T47D (cell line): ENCODE measurements at places on chromosomes 12 and 14.

DNA sequence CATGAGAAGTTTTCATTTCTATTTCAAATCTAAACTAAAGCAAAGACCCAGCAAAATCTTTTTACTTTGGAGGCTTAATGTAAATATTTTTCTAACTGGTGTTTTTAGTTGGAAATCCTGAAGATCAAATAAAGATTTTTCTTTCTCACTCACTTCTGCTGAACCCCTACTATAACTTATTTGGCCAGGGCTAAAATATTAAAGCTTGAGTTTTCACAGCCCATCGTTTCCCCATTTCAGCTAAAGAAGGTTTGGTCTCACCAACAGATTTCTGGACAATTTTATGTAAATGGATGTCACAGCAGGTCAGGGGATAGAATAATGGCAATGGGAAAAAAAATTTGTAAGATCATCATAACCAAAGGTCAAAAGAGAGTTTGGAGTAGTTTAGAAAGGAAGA is 92.7 kb upstream of the DCN start:
- DNase-seq, result no peak

DNA sequence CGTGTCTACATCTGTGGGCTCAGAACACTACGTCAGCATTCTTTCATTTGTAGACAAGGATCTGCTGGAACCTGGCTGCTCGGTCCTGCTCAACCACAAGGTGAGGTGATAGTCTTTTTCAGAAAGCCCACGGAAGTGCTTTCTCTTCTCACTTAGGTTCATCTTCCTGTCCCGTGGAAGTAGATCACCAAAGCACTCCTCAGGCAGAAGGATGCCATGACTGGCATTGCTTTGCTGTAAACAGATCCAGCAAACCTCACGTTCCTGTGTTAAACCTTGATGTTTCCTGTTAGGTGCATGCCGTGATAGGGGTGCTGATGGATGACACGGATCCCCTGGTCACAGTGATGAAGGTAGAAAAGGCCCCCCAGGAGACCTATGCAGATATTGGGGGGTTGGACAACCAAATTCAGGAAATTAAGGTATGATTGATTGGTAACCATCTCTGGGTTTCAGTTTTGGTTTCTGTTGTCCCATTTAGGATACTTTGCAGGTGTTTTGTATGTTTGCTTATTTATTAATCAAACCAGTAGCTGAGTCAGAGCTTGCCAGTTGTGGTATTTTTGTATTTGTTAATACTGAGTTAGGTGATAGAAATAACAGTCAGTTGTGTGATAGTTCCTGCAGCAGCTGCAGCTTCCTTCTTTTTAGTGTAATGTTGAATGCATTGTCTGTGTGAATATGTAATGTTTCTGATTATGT is 7.5 kb downstream of the PSMC1 start:
- DNase-seq, result no peak

DNA sequence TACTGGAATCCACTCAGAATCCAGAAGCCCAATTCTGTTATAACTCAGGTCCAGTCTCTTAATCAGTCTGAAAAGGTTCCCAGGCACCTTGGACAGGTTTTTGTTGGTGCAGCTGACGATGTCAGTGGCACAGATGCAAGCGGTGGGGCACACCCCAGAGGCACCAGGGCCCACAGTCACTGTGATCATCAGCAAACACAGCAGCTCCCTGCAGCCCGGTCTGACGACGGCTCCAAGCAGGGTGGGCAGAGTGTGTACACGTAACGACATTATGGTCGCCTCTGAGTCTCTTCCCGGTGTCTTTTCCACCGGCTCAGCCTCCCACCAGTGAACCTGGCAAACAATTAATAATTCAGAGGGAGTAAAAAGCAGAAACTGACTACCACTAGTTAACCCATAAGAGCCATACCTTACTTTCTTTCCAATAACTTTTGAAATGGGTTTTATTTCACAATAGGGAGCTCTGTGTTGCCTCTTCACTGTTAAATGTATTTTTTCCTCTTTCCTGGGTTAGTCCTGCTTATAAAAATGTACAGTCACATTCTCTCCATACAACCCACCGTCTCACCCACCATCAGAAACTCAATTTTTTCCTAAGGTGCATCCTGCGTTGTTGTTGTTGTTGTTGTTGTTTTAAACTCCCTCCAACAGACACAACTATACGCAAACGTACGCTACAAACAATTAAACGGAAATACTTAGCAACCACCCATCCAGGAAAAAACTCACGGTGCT is 521 bp upstream of the PCED1B start:
- DNase-seq, result no peak

DNA sequence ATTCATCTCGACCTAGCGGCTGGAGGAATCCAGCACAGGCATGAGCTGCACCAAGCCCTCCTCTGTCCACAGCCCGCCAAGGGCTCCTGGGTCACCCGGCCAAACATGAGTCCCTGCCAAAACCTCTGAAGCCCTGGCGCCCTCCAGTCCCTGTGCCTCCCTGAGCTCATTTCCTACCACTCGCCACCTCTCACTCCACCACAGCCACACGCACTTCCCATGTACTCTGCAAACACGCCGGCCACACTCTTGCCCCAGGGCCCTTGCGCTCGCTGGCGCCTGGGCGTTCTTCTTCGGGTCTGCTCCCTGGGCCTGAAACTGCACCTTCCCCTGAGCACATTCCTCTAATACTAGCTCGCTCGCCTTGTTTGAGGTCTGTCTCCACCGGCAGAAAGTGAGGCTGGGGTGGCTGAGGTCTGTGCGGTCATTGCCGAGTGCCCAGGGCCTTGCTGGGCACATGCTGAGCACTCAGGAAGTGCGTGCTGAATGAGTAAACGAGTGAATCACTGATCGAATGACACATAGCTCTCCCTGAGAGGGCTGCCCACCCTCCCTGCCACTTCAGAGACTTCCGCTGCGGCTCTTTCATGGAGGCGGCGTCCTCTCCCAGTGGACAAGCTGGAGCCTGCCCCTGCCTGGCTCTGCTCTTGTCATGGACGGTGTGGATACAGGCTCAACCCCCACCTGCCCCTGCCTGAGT is 33.7 kb upstream of the DLK1 start:
- no peak for DNase-seq

DNA sequence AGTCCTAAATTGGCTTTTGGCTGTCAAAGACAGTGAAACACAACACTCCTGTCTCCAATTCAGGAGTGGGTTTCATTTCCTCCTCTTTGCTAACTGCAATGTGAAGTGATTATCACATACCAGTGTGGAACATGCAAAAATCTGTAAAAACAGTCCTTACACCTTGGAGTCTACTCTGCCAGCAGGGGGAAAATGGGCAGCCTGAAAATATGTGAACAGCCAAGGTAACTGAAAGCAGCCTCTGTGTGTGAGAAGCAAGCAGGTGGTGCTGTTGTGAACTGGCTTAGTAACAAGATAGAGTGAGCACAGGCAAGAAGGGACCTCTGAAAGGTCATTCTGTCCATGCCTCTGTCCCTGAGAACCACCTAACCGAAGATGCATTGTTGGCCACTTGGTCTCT is 6.0 kb downstream of the PRMT8 start:
- DNase-seq, result peak; percentile 49

- no peak for DNase-seq
These were observed 207.9 kb upstream of the BCL2L14 start for GRCh38 chr12:11862798-11863197.

GRCh38 chr12:120905856-120906384 is 1.8 kb upstream of the SPPL3 start:
- peak; percentile 35 for DNase-seq

GRCh38 chr14:51297066-51297465 is 57.0 kb downstream of the TMX1 start:
- DNase-seq, result no peak

- DNase-seq, result no peak
These were observed 420.1 kb downstream of the FUT8 start for GRCh38 chr14:65832431-65833266.

- DNase-seq, result no peak
These were observed 58.9 kb downstream of the DDX51 start for GRCh38 chr12:132085291-132085635.

DNA sequence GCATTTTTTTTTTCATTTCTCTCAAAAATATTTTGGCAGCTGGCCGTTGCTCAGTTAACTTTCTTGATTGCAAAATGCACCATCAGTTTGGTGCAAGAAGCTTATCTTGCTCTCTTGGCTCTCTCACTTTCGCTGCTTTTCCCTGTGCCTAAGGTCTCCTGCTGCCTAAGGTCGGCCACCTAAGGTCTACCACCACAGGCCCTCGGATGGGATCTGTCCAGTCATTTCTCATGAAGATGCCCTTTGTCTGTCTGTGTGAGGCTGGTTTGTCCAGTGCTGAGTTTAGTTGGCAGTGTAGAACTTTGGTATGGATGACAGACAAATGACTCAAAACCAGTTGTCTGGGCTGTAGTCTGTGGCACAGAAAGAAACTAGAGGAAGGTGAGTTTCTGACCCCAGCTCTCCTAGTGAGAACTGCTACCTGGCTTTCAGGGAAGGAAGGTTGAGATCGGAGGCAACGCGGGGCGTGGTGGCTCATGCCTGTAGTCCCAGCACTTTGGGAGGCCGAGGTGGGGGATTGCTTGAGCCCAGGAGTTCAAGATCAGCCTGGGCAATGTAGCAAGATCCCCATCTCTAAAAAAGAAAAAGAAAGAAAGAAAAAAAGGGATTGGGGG is 2.6 kb downstream of the MLXIP start:
- no peak for DNase-seq

- no peak for DNase-seq
These were observed 57.8 kb downstream of the TMEM117 start for GRCh38 chr12:43893670-43894069.

- no peak for DNase-seq
These were observed 3.6 kb downstream of the CLEC7A start for GRCh38 chr12:10126413-10126812.

GRCh38 chr12:14995583-14996425 is 23.0 kb downstream of the PDE6H start:
- DNase-seq, result peak; percentile 65

DNA sequence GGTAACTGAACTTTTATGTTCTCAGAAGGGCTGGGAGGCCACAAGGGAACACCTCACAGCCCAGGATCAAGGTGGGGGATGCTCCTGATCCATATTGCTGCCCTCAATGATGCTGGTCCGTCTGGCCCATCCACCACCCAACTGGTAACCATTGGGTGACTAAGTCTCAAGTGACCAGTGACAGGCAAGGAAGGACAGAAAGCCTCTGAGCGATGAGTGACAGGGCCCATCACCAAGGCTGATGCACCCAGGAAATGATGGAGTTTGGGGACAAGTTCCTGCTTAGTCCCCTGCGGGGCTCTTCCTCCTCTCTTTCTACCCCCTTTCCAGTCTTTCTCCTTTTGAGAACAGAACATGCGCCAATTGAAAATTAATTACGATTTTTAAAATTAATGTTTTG is 2.6 kb upstream of the MMP19 start:
- DNase-seq, result no peak

DNA sequence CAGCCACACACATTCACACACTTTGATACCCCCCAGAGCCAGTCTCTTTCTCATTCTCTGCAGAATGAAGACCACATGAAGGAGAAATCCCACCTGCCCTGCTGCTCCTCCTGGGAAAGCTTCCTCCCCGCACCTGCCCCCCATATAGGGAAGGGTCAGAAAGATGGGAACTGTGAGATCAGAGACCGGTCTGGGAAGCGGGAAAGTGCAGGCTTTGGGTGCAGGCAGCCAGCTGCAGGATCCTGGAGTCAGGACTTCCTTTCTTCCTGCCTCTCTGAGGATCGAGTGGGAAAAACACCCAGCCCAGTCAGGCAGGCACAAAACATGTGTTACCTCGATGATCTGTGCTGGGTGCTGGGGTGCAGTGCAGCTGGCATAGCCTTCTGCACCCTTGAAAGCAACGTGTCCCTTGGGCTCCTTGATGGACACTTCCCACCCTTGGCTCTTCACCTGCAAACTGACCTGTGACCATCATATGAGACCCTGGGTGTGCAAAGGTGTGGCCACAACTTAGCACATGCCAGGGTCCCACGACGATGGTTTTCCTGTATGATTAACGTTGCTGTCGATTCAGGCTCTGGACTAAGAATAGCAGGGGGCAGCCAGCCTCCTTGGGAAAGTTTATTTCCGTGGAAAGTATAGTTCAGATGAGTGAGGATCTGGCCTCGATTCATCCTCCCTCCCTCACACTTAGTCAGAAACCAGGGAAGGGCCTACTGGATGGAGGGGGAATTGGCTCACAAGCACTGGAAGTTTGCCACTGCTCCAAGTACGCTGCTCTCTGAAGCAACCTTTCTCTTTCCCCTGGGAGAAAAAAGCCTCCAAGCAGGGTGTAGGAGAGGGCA is 105.4 kb upstream of the MED13L start:
- DNase-seq, result no peak

- no peak for DNase-seq
These were observed 6.5 kb upstream of the KCNMB4 start for GRCh38 chr12:70359458-70360197.

DNA sequence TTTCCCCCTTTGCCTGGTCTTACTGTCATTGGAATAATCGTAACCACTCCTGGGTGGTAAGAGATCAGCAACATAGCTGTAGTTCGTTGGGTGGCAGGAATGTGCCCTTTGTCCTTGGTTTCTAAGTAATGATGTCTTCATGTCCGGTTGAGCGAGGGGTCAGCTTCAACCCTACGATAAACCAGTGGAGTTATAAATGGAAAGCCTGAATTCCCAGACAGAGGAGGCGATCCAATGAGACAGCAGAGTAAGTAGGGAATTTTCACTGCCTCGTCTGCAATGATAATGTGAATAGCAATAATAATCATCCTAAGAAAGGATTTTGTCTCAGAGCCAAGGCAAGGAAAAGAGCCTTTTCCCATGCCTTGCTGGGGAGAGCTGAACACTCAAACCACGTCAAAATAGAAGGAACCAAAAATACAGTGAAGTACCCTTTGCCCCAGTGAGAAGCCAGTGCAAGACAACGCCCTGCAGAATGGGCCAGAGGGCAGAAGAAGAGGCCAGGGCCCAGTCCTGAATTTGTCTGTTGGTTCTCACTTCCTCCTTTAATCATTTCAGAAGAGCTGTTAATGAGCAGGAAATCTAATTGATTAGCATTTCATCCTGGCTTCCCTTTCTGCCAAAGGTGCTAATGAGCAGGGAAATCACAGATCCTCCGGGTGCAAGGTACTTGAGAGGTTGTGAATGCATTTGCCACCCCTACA is 330.7 kb downstream of the CACNA1C start:
- DNase-seq, result no peak

DNA sequence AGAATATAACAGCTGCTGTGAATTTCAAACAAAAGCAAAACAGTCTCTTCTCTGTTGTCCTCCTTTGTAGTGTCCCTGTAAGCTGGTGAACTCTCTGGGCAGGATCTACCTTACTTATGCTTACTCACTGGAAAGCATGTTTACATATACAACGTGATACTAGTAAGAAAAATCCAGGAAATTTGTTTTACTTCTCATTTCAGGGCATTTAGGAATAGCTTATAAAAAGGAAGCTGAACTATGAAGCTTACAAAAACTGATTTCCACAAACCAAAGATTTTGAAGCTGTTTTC is 311.0 kb downstream of the NOVA1 start:
- DNase-seq, result no peak
